ENCODE measurements at places on chromosomes 16 and 17.

DNA sequence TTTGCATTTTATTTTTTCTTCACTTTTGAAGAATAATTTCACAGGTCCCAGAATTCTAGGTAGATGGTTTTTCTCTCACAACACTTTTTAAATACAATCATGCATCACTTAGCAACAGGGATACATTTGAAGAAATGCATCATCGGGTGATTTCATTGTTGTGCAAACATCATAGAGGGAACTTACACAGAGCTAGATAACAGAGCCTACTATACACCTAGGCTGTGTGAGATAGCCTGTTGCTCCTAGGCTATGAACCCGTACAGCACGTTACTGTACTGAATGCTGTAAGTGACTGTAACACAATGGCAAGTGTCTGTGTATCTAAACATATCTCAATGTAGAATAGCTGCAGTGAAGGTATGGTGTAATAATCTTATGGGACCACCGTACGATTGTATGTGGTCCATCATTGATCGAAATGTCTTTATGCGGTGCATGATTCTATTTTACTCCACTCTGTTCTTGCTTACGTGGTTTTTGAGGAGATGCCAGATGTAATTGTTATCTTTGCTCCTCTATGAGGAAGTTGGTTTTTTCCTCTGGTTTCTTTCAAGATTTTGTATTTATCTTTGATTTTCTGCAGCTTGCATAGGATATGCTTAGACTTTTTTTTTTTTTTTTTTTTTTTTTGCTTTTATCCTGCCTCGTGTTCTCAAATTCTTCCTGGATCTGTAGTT, 35.5 kb upstream of the TMEM92 start:
- DNase-seq = no peak

DNA sequence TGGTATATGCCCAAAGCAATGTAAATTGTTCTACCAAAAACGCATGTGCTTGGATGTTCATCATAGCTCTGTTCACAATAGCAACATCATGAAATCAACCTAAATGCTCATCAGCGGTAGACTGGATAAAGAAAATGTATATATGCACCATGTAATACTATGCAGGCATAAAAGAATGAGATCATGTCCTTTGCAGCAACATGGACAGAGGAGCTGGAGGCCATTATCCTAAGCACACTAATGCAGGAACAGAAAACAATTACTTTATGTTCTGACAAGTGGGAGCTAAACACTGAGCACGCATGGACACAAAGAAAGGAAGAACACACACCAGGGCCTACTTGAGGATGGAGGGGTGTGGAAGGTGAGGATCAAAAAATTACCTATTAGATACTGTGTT, 33.7 kb downstream of the TANC2 start:
- DNase-seq = no peak

DNA sequence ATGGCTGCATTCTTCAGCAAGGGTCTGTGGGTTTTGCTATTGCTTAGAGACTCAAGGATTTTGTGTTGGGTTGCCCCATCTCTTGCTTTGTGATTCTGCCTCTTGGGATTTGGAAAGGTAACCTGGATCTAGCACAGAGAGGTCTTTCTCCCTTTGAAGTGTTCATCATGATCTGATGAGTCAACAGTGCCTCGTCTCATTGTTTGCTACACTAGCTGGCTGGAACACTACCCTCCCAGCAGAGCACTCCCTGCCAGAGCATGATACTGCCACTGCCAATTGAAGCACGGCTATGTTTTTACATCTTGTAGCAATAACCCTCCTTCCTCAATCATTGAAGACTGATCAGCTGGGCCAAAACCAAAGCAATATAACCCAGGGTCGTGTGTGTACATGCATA, 361.0 kb downstream of the CDH13 start:
- DNase-seq = no peak

- DNase-seq = no peak
These were observed 532 bp downstream of the KDM6B start for GRCh38 chr17:7834542-7834956.

DNA sequence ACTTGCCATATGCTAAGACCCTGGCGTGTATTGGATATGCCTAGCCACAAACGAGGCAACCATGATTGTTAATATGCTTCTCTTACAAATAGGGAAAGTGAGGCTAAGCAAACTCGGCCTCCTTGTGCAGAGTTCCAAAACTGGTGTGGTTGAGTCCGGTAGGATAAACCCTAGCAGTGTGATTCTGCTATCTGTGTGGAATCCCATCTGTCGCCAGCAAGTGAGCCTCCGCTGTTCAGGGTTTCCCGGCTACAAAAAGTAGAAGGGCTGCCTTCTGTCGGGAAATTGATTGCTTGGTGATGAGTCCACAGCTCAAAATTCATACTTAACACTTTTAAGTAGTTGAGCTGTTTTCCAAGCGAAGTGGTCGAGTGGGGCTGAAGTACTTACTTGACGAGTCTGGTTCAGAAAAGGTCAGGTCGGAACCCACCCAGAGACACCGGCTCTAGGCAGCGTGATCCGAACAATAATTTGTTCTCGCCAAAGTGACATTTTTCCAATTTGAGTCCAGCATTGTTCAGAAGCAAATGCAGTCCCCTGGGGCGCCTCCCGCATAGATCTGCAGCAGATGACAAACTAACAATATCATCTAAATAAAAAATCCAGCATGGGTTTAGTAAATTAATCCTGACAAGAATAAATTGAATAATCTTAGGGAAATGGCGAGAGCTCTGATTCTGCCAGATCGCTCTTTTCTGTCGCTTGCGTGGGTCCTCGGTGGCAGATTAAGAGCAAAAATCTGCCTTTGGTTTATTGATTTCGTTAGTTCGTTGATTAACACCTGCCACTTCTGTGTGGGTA, 686.7 kb upstream of the RBFOX1 start:
- DNase-seq = no peak

DNA sequence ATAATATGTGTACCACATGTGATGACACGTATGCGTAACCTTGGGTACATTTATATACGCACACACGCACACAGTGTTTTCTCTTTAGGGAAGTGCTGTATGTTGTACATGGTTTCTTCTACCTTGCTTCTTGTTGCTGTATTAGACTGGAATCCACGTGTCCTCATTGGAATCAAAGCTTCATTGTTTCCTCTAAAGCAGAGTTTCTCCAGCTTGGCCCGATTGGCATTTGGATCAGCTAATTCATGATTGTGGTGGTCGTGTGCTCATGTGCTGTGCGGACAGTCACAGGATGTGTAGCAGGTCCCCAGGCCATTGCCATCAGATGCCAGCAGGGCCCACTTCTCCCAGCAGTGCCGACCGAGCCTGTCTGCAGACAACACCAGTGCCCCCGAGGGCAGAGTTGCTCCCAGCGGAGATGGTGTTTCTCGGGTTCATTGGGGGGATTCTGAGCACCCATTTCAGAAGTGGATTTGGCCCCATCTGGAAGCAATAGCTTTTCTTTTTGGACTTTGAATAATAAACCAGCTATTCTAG, 148.4 kb downstream of the RPTOR start:
- DNase-seq = no peak
